Activated T-cell treated with anti-CD3 and anti-CD28 coated beads for 4 hours (primary cell): ENCODE measurements at places on chromosomes 4 and X.

DNA sequence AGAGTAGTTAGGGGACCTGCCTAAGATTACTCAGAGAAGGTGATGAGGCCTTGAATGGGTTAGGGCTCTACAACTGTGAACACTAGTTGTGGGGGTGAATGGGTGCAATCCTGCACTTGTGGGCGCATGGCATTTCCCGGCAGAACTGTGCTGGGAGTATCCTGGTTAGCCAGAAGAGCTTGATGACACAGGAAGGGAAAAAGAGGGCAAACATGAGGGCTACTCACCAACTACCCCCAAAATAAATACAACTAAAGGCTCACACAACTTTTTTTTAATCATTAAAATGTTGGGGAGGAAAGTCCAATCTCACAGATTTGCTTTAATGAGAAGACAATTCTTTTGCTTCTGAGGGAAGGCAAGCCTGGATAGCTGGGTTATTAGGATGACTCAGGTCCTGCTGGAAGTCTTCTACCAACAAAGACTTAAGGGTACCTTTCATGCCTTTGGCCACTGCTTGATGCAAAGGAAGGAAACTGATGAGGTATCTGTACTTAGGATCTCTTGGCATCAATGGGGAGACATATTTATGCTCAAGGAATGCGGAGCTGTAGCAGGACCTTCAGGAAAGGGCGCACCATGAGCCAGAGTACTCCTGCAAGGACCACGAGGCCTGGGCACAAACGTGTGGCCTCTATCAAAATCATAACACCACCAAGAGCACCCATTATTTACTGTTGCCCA is 2.6 kb downstream of the PHKA2 start:
- DNase-seq = no peak

DNA sequence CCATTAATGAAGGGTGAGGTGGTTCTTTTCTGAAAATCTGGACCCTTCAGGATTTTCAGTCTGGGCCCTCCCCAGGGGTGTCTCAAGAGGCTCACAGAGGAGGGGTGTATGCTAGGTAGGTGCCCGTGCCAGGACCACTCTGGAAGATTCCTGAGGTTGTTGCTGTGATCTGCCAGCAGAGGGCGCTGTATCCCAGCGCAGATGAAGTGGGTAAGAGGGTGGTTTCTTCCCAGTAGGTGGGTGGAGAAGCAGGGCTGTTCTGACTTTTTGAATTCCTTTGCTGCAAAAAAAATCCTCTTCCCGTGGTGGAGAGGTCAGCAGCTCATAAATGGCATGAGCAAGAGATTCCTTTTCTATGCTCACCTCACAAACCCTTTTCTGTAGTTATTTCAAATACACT is 51.1 kb downstream of the SCML1 start:
- DNase-seq = peak; percentile 15

DNA sequence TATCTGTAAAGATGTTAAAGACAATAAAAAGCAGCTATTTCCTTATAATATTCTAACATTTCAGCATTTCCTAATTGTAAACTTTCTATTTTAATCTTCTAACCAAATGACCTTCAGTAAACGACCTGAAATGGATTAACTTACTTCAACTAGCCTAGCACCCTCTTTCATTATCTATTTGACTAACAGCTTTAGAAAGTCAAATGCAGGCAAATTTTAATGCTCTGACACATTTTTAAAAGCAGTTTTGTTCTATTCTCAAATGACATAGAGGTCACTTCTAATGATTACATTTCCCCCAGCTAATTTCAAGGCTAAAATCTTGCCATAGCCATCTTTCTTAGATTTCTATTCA is 41.9 kb downstream of the SLC7A11 start:
- DNase-seq = no peak

DNA sequence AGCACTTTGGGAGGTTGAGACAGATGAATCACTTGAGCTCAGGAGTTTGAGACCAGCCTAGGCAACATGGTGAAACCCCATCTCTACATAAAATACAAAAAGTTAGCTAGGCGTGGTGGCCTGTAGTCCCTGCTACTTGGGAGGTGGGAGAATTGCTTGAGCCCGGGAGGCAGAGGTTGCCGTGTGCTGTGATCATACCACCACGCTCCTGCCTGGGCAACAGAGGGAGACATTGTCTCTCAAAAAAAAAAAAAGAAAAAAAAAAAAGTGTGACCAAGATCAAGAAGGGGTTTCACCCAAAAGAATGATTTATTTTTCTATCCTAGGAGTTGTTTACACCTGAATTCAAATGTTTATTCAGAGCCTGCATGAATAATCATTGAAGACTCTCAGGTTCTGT is 572.4 kb upstream of the GALNT7 start:
- DNase-seq = no peak

- DNase-seq = no peak
Measured at GRCh38 chrX:24900234-24900633, 115.5 kb downstream of the ARX start.

DNA sequence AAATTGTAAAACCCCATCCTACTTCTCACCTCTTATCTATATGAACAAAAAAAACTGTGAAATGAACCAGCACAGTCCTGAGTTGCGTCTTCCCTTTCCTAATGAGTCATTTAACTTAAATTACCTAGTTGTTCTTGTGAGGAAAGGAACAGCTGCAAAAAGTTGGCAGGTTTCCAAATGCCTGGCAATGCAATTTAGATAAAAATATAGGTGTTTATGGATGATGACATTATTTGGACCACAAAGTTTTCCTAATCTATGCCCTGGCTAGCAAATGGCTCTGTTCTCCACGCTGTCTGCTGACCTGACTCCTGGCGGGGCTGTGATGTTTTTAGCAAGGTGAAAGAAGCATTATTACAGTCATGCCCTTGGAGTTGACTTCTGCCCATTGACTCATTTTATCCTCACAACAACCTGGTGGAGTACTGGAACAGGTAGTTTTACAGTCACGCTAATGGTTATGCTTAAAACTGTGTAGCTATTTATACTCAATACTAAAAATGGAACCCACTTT is 29.8 kb upstream of the RELL1 start:
- DNase-seq = no peak

DNA sequence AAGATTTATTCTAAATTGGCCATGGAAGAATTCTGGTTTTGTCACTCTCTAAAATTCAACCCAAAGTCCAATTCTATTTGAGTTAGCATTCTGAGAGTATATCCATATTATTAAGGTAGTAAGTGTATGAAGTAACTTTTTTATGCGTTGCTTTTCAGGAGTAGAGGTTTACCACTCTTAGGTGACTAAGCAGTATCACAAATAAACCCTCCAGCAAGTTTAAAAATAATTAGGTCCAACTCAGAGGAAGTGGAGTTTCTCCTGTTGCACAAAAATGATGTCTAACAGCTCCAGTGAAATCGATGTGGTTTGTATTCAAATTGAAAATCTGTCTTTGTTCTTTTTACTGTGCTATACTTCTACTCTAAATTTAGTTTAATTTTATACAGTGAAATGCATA is 6.6 kb downstream of the SCML1 start:
- no peak for DNase-seq

- no peak for DNase-seq
Measured at GRCh38 chr4:106914223-106914622, 121.9 kb downstream of the DKK2 start.

GRCh38 chrX:33970028-33970967 is 161.8 kb downstream of the FAM47A start:
- no peak for DNase-seq

GRCh38 chr4:145635117-145635516 is 15.9 kb downstream of the MMAA start:
- no peak for DNase-seq

DNA sequence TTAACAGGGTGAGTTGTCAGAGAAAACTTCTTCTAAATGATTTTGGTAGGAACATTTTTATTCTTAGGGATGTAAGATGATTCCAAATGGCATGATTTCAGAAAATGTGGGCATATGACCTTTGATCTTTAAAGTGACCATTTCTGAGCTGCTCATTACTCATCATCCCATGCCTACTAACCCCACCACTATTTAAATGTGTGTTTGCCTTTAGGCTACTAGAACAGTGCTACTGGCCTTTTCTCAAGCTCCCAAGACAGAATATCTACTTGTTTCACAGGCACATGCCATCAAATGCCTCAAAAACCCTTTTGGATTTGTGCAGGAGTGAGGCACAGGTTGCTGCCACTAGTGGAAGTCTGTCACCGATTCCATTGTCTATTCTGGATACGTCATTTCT is 428.2 kb downstream of the ADAM29 start:
- no peak for DNase-seq

DNA sequence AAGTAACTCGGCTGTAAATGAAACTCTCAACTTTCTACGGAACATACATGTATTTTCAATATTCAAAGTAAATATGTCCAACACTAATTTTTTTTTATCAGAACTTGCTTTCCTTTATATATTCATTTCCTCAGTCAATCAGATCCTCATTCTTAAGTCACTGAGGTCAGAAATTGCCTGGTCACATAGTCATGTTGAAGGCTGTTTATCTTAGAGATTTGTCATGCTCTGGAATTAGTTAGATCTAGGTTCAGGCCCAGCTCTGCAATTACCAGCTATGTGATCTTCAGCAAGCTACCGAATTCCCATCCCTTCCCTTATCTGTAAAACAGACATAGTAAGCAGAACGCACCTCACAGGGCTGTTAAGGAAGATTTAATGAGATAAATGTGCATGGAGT is 228.8 kb downstream of the SPCS3 start:
- DNase-seq = no peak

- DNase-seq = no peak
Measured at GRCh38 chr4:74855879-74856278, 61.6 kb upstream of the BTC start.

DNA sequence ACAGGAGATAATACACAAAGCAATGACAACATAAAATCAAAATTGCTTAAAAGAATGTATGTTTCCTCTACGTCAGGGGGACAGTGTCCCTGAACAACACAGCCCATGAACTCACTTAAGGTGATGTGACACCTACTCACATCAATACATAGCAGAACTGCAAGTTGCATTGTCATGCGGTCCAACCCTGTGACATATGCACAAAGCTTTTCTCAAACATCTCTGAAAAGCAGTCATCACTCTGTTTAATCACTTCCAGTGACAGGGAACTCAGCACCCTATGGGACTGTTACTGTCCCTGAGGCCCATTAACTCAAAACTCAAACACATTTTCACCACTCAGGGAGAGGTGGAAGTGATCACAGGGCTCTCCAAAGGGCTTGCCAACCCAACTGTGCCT is 2.4 kb downstream of the STX18 start:
- no peak for DNase-seq

- no peak for DNase-seq
Measured at GRCh38 chr4:3291411-3291968, 1.3 kb upstream of the RGS12 start.

GRCh38 chr4:11485926-11486325 is 57.2 kb upstream of the HS3ST1 start:
- DNase-seq = no peak

GRCh38 chr4:18007625-18008024 is 13.9 kb downstream of the LCORL start:
- no peak for DNase-seq

GRCh38 chr4:1365271-1366178 is 18.5 kb downstream of the UVSSA start:
- DNase-seq = no peak

- DNase-seq = peak; percentile 24
Measured at GRCh38 chrX:41384051-41384705, 50.2 kb downstream of the DDX3X start.

- DNase-seq = no peak
Measured at GRCh38 chr4:138222046-138222445, 20.1 kb downstream of the SLC7A11 start.

- DNase-seq = no peak
Measured at GRCh38 chr4:77454858-77455257, 150.8 kb upstream of the CXCL13 start.

GRCh38 chr4:52780206-52780605 is 29.0 kb upstream of the ERVMER34-1 start:
- no peak for DNase-seq

DNA sequence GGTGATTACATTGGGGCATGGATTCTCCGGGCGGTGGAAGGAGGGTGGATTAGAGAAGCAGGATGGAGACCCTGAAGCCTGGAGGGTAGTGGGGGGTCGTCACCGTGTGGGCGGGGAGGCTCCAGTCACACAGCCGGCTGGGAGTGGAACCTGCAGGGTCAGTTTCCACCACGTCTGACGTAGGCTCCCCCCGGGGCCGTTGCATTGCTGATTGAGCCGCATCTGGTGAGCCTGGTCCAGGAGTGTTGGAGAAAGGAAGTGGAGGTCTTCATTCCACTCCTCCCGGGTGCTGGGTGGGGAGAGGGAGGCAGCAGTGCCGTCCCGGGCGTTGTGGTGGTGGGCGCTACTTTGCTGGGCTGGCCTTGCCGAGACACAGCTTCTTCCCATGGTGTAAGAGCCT is 28.1 kb downstream of the TBC1D14 start:
- DNase-seq = no peak

- DNase-seq = no peak
Measured at GRCh38 chr4:77433418-77433733, 172.2 kb upstream of the CXCL13 start.
